ENCODE measurements at places on chromosomes 2 and 18.

DNA sequence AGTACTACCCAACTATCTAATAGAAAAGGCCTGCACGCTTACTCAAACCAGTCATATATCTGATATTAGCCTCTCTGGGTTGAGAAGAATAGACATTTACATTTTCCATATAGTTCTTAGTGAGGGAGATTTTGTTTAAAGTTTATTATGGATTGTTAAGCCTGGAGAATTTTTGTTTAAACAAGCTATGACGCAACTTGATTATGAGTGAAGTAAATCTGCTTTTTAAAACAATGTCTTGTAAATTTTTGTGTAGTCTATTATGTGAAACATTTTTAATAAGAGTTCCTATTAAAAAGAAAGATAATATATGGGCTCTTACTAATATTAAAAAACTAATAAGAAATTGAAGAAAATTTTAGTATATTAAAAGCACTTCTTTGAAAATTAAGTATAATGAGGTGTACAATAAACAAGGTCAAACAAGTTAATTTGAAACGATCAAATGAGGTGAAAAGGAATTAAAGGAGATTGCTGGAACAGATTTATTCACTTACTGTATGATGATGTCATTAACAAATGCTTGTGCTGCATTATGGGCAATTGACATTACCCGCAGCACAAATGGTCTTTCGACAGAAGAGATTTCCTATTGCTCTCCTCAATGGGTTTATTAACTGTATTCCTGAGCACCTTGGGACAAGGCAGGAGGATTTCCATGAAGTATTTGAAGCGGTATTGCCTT lies 229.2 kb upstream of the SMIM21 start:
- DNase-seq = no peak

- DNase-seq = no peak
These were observed 180.3 kb upstream of the ETAA1 start for GRCh38 chr2:67216881-67217280.

DNA sequence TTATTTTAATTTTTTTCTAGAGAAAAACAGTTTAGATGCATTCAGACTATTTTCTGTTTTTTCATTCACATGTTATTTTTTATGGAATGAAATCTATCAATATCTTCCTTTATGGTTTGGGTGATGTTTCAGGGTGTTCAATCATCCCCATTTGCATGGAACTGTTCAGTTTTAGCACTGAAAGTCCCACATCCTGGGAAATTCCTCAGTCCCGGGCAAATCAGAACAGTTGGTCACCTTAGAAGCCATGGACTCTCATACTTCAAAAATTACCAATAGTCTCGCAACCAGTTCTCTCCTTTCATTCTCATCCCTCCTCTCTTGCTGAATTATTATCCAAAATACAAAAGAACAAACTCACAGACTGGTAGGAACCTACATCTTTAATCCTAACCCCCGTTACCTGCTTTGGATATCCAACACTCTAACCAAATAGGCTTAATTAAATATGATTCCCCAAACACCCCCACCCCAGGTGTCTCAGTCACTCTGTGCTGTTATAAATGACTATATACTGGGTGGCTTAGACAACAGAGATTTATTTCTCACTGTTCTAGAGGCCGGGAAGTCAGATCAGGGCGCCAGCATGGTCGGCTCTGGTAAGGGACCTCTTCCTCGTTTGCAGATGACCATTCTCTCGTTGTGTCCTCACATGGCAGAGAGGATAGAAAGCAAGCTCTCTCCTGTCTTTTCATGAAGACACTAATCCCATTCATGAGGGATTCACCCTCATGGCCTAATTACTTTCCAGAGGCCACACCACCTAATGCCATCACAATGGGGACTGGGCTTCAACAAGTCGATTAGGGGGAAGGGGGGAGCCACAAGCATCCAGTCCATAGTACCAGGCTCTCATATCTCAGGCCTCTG lies 57.7 kb upstream of the SLC1A4 start:
- no peak for DNase-seq

- no peak for DNase-seq
These were observed 132.8 kb upstream of the NCK2 start for GRCh38 chr2:105611811-105612424.

DNA sequence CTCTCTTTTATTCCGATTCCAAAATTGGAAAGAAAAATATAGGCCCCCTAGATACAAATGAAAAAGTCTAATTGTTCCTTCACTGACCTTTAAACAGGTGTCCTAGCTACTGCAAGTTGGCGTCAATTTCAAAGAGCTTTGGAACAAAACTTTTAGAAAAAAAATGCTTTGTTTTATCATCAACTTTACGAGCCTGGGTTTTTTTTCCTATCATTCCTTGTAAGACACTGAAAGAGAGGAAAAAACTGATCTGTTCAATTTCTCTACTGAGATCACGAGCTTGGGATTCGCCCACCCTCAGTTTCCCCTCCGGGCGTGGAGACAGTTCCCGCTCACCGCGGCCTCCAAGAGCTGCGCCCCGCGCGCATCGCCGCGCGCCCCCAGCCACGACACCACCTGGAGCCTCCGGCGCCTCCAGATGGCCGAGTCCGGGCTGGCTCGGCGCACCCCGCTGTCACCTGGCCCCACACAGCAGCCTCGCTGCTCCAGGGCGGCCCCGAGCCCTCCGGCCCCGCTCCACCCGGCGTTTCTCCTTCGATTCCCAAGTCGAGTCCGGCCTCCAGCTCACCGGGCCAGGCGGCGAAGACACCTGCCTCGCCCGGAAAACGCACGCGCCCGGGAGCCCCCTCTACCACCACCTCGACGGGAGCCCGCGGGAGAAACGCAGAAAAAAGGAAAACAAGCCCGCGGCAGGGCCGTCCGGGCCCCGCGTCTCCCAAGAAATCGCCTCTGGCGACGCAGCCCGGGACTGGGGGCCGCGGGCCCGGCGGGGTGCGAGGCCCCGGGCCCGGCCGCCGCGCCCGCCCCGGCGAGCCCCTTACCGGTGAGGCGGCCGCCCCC lies 656 bp downstream of the TBC1D8 start:
- no peak for DNase-seq

DNA sequence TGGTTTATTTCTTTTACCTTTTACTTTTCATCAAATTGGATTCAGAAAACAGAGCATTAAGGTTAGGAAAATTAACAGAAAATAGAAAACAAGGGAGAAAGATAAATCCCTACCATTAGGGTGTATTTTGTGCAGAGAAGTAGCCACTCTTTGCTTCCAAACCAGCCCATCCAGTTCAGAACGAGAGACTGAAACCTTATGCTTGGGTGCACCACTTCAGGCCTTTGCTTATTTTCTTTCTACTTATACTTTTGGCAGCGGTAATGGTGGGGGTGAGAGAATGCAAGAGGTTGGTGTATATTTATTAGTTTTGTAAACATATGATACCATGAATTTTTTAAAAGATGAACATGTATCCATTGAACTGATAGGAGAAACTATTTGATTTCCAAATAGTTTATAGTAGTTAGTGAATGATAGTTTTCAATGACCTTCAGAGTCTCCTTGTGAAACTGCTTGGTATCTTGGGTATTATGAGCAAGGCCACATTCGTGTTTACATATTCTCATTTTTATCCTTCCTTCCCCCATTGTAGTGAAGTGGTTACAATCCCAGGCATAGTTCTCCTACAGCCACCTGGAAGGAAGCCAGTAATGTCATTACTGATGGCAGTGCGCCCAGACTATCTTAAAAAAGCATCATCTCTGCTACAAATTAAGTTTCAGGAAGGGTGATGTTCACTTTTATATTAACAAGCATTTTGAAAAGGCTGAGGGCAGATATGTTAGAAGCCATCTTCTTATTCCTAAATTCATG lies 60.8 kb downstream of the MFSD6 start:
- no peak for DNase-seq

GRCh38 chr2:169598982-169599381 lies 14.8 kb downstream of the PPIG start:
- DNase-seq = no peak

GRCh38 chr2:111702119-111702803 lies 181.7 kb downstream of the ANAPC1 start:
- DNase-seq = peak; percentile 65

GRCh38 chr2:35463805-35464596 lies 891.6 kb upstream of the CRIM1 start:
- no peak for DNase-seq

- DNase-seq = no peak
These were observed 335.2 kb upstream of the LRATD1 start for GRCh38 chr2:14297340-14297739.

GRCh38 chr2:171629113-171629512 lies 58.2 kb upstream of the DYNC1I2 start:
- no peak for DNase-seq

- DNase-seq = peak; percentile 35
These were observed 30.9 kb downstream of the LONRF2 start for GRCh38 chr2:100291152-100291970.

DNA sequence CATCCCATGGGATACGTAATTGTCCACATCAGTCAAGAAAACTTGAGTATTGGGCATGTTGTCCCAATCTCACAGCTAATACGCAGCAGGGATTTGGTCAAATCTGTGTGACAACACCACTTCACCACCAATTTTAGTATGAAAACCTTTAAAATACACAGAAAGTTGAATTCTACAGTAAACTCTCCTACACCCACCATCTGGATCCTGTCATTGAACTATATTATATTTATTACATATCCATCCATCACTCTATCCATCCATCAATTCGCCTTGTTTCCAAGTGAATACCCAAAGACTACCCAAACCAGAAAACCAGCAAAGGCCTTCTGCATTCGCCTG lies 846 bp upstream of the FKBP7 start:
- no peak for DNase-seq

All from inflammatory macrophage (primary cell).